ENCODE measurements at places on chromosomes 1 and 21.

GRCh38 chr21:46253610-46254124, 25.1 kb upstream of the LSS start:
- peak; percentile 40 for DNase-seq

DNA sequence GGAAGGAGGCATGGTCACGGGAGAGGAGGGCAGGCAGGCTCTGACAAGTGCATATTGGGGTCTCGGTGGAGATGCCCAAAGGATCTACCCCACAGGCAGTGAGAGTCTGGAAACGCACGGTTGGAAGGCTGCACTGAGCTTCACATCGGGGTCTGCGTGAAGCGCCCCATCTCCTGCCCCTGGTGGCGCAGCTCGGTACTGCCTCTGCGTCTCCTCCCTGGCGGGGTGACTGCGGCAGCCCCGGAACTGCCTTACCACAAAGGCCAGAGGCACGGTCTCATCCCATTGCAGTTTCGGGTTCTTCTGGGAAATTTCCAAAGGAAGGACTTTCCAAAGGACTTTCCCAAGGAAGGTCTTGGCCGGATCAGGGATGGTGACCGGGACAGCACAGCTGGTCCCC, 69.2 kb upstream of the AJAP1 start:
- no peak for DNase-seq

DNA sequence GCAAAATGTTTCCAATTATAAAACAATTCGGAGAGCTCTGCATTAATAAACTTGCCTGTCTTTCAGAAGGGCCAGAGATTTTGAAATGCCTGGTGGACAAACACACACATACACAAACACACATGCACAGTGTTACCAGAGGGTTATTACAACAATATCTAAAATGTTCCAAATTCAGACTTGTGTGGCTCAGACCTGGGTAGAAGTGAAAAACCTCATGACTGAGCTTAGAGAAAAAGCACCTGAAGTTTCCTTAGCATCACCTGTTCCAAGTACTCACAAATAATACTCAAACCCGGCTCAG, 247.9 kb downstream of the FOXD2 start:
- no peak for DNase-seq

DNA sequence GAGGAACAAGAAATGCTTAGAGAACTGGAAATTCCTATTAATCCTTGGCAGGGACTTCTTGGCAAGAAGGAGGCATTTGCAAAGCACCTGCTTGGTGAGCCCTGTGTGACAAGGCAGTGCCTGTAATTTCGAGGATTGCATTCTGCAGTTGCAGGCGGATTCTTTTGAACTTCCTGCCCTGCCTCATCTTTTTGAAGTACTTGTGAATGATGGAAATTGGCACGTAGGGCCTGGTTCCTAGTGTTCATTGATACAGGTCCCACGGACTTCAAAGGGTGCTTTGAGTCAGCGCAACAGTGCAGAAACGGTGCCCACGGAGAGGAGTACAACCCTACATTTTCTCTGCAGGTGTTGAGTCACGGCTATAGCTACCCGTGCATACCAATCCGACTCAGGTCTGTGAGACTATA, 6.4 kb downstream of the HUNK start:
- no peak for DNase-seq

DNA sequence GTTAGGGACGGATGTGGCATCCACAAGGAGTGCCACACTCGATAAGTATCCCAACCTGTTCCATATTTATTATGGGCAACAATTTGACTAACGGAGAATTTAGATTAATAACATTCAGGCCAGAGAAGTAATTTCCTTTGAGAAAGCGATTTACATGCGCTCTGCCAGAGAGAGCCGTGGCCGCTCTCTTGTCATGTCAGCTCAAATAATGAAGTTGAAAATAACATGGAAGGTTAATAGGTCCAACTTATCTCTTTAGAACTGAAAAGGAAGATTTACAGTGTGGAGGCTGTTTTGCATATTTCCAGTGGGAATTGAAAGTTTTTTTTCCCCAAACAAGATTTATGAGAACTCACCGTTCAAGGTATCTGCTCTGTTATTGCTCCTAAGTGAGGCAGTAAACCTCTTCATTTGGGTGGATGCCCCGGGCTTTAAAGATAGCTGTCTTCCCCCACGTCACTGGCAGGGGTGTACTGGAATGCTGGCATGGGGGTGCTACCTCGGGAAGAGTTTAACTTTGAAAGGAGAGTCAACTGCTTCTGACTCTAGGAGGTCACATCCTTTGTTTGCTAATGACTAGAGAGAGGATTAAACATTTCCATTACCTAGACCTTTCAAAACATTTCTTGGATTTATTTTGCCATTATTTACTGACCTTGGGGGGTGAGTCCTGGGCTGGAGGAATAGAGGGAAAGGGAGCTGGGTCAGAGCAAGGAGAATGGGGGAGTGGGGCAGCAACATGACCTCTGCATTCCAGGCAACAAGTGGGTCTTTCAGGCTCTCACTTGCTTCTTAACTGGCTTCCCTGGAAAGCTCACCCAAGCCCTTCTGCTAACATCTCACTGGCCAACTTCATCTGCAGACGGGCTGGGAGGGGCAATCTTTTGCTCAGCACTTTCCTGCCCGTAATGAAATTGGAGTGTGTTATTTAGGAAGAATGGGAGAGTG, 204.2 kb downstream of the CAMTA1 start:
- DNase-seq = no peak

DNA sequence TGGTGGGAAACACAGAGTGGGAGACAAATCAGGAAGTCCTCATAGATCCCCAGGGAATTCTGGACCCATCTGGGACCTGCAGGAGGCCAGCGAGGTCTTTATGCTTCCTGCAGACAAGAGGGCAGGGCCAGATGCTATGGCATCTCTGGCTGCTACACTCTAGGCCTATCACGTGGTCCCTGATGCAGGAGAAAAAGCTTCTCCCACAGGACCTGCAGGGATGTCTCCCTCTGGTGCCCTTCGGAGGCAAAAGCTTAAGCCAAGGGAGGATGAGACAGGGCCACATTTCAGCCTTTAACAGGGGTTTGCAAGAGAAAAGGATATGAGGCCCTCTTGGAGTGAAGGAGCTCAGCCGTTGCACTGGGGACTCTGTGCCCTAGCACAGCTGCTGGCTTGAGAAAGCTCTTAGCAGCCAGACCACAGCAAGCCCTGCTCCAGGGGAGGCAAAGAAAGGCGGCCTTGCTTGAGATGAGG, 243.0 kb downstream of the C1orf94 start:
- no peak for DNase-seq

GRCh38 chr1:16022393-16022792, 557 bp downstream of the CLCNKA start:
- DNase-seq = no peak

DNA sequence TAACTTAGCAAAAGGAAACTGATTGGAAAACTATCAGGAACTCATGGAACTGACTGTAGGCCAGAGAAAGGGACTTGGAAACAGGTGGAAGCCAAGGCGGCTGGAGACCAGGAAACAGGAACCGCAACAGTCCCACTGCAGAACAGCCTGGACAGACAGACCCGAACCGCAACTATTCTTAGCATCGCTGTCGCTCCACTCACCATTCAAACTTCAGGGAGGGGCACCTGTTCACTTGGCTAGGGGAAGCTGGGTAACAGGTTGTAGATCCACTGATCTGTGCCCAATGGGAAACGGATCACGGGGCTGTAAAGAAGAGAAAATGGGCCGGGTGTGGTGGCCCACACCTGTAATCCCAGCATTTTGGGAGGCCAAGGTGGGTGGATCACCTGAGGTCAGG, 61.9 kb downstream of the CLSTN1 start:
- DNase-seq = no peak

- DNase-seq = no peak
These were observed 795.1 kb downstream of the BRINP3 start for GRCh38 chr1:189682591-189682990.

GRCh38 chr21:43025636-43026180, 49.9 kb downstream of the CBS start:
- DNase-seq = peak; percentile 94

GRCh38 chr1:7529917-7530316, 241.2 kb upstream of the VAMP3 start:
- no peak for DNase-seq

GRCh38 chr1:194223596-194223995, 1037.2 kb upstream of the B3GALT2 start:
- no peak for DNase-seq

- no peak for DNase-seq
These were observed 55.8 kb upstream of the SSBP3 start for GRCh38 chr1:54461731-54462596.

DNA sequence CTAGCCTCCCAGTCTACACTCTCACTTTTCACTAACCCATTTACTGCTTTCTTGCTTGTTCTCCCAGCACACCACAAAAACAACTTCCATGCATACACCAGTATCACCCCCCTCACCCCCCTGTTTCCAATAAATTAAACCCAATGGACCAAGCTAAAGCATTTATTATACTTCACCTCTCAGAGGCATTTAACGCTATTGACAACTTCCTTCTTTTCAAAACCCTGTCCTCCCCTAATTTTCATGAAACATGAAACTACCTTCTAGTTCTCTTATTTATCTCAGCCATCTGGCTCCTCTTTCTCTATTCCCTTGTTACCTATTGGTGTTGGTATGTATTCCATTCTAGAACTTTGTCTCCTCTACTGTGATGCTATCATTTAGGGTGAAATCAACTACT, 32.3 kb downstream of the PTPRC start:
- DNase-seq = no peak

GRCh38 chr1:47225430-47226100, 6.5 kb downstream of the TAL1 start:
- no peak for DNase-seq

GRCh38 chr1:33425900-33426299, 5.0 kb downstream of the PHC2 start:
- DNase-seq = no peak

GRCh38 chr1:200384818-200385390, 24.9 kb downstream of the ZNF281 start:
- DNase-seq = no peak

- no peak for DNase-seq
These were observed 27.6 kb upstream of the MARK1 start for GRCh38 chr1:220500372-220500771.

- DNase-seq = no peak
These were observed 28.0 kb downstream of the MACO1 start for GRCh38 chr1:25458541-25459298.

DNA sequence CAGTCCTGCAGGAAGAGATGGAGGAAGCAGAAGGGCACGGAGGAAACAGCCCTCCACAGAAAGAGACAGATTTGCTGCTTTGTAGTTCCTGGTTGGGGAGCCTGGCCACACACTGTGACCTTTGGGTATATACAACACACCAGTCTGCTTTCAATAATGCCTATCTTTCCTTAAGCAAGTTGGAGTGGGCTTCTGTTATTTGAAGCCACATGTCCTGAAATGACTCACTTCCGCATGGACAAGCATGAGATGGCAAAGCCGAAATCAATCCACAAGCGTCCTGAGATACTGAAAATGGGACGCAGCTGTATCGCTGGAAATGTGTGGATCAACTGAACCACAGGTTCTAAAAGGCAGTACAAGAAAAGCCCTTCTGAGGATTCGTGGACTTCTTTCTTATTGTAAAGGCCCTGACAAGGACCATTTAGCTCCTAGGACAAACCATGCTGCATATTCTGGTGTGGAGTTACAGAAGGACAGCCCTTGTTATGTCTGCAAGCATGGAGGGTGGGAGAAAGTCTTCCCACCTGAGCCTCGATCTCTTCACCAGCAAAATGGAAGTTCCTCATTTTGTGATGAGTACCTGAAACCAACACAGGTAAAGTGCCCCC, 22.7 kb upstream of the FHAD1 start:
- no peak for DNase-seq

GRCh38 chr1:116952738-116953275, 43.1 kb downstream of the PTGFRN start:
- DNase-seq = no peak

DNA sequence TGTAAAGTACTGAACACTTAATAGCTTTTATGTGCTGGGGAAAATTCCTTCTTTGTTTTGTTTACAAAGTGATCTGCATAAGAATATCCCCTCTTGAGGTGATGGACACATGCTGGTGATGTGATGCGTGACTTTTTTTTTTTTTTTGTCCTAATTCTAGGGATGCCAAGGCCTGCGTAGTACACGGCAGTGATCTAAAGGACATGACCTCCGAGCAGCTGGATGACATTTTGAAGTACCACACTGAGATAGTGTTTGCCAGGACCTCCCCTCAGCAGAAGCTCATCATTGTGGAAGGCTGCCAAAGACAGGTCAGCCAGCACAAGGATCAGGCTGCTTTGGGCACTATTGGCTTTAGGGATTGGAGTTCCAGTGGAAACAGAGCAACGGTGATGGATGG, 24.7 kb downstream of the ATP1A1 start:
- no peak for DNase-seq

DNA sequence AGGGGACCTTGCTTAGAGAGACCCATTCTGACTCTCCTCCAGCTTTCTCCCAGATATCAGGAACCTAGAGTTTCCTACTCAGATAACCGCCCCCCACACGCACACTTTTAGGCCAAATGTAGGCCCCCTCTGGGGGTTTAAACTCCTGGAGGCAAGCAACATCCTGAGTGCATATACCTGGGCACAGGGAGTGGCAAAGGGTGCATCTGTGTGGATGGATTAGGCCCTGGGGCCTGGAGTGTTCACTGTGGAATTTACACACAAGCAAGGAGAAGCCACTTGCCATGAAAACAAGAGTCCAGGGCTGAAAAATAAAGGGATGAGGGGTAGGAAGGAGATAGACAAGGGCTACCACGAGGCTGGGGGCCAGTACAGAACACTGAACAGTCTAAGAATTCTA, 343.1 kb downstream of the NTNG1 start:
- DNase-seq = no peak

DNA sequence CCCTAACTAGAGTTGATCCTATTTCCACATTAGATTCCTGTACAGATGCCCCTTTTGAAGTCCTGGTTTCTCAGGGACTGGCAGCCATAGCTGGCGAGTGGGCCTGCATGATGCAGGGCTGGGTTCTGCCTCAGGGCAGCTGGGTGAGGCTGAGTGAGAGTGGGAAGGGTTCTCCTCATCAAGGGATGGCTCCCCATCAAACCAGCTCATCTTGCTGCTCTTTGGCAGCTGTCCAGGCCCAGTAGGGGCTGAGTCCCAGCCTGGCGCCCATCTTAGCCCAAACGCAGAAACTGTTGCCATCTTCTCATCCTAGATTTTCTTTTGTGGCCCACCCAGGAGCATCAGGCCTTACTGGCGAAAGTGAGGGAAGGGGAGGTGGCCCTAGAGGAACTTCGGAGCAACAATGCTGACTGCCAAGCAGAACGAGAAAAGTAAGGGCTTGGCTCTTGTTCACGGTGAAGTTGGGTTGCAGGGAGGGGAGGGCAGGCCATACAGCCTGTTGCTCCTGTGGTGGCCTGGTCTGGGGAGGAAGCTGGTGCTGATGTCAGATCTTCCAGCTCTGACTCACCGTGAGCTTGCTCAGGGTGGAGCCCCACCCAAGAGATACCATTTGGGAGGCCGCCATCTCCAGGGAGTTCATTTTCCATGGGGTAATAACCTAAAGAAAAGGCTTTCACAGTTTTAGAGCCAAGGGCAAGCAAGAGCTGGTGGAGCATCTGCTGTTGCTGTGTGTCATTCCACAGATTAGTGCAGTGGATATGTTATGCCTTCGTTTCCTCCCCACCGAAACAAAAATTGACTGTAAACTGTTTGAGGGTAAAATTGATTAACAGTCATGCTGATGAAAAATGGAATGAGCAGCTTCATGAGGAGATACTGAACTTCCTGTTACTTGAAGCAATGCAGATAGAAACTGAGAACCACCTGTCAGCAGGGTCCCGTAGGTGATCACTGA, 34.7 kb downstream of the TUFT1 start:
- peak; percentile 84 for DNase-seq

GRCh38 chr1:204645666-204646065, 39.9 kb downstream of the LRRN2 start:
- DNase-seq = no peak

GRCh38 chr1:53987880-53988279, 30.1 kb downstream of the LDLRAD1 start:
- DNase-seq = peak; percentile 27

Data from fibroblast of pulmonary artery (primary cell).